Esophagus muscularis mucosa (tissue), 4 donors: ENCODE measurements at places on chromosomes 13 and 19. TPM values are rescaled to one million over a fixed set of nuclear protein-coding genes. Genes with fewer than 3 reads are reported as not detected.

DNA sequence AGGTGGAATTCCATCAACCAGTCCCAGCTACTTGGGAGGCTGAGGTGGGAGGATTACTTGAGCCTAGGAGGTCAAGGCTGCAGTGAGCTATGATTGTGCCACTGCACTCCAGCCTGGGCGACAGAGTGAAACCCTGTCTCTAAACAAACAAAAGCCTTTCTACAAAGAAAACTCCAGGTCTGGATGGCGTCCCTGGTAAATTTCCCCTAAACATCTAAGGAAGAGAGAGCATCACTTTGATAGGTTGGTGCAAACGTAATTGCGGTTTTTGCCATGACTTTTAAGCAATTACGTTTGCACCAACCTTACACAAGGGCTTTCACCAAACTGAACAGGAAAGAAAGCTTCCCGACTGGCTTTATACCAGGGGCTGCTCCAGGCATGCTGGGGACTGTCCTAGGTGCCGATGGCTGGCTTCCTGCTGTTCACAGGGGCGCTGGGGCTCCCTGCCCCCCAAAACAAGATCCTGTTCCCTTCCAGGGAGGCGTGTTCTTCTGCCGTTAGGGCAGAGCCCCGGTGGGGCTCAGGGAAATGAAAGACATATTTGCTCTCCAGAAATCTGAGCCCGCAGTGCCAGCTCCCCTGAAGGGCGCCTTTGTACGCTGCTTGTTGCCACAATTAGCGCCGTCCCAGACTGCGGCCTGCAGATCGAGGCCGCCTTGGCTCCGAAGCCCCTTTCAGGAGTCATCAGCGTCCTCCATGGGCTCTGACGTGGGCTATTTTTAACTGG lies 38.7 kb upstream of the KLF2 start:
- H3K36me3 ChIP-seq: no peaks in the 10 kb centered on the region
- H3K27me3 ChIP-seq: no peaks in the 10 kb centered on the region
- no peak for DNase-seq

DNA sequence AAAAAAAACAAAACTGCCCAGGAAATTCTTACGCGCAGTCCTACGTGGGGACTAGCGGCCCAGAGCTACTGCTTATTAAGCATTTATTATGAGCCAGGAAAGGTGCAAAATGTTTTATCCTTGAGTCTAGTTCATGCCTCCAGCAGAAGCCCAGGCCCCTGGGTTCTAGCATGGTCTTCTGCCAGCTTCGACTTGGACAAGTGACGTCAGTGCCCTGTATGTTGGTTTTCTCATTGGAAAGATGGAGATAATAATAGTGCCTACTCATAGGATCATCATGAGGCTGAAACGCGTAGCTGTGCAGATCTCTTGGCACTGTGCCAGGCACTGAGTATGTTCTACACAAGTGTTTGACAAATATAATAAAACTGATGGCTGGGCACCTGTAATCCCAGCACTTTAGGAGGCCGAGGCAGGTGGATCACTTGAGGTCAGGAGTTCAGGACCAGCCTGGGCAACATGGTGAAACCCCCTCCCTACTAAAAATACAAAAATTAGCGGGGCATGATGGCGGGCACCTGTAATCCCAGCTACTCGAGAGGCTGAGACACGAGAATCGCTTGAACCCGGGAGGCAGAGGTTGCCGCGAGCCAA lies 12.4 kb upstream of the SULT2B1 start:
- no peak for DNase-seq
- no peaks in the 10 kb centered on the region for H3K27me3 ChIP-seq
- H3K4me3 ChIP-seq: no peak overlapping the region
- H3K27ac ChIP-seq: no peak overlapping the region
- H3K4me1 ChIP-seq: no peaks in the 10 kb centered on the region

- no peak overlapping the region for H3K4me3 ChIP-seq
- no peak overlapping the region for H3K27ac ChIP-seq
- no peaks in the 10 kb centered on the region for H3K36me3 ChIP-seq
- no peaks in the 10 kb centered on the region for H3K27me3 ChIP-seq
These were observed 53.4 kb downstream of the GPC6 start for GRCh38 chr13:93279982-93280381.

DNA sequence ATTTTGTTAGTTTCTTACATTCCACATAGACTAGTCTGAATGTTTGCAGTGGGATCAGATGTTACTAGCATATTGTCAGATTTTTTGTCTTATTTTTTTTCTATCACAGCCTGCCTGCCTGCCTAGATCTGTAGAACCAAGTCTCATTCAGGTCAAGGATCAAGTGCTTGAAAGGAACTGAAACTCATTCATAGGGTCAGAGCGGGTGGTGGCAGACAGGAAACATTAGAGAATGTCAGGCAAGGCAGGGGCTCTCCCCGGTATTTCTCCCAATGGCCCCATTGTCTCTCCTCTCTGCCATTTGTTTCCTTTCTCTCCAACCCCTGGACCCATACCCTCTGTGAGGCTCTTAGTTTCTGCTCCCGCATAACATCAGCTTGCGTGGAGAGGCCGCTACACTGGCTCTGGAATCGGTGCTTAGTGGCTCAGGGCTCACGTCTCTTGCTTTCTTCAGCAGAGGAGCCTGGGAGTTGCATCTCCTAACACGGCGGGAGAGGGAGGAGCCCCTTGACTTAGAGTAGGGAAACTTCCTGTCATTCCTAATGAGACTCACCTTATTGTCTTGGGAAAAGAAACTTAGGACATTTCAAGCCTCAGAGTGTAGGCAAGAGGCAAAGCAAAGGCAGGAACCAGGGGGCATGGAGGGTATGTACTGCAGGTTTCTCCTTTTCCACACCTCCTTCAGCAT lies 35.6 kb upstream of the SPATA13 start:
- H3K27me3 ChIP-seq: no peaks in the 10 kb centered on the region
- no peak overlapping the region for H3K27ac ChIP-seq
- DNase-seq: no peak

The CEACAM7 gene
- not detected for total RNA-seq
